ENCODE measurements at places on chromosomes 16 and 17.

- no peak for DNase-seq
Observed at GRCh38 chr17:36686123-36686669, 84.8 kb downstream of the MRM1 start.

DNA sequence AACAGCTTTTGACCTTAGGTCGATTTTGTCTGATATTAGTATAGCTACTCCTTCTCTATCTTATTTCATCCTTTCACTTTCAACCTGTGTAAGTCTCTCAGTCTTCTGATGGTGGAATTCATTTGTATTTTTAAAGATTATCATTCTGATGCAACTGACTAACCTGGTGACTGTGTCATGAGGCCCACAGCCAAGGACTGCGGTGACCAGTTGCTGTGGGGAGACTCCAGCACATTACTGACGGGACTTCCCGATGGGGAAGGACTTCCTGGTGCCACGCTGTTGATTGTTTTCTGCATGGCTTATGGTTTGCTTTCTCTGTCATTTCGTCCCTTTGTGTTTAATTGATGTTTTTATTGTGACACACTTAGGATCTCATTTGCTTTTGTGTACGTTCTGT lies 34.2 kb downstream of the RMI2 start:
- no peak for DNase-seq

GRCh38 chr17:5419959-5420653 lies at the start of gene RPAIN:
TSS of gene RPAIN (plus strand) at chr17:5420182. CDS start at chr17:5420211, 29 bp downstream.
- DNase-seq = peak; percentile 61

DNA sequence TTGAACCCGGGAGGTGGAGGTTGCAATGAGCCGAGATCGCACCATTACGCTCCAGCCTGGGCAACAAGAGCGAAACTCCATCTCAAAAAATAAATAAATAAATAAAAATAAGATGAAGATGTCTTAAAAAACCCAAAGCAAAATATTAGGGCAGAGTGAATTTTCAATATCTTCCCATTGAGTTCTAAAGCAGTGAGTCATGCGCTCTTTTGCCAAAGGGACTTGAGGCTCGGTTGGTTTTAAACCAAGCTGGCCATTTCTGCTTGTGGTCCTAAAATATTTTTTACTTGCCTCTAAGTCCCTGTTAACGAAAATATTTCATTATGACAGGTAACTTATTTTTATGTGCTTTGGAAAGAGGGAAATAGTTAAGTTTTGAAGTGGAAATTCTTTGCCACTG lies 4.7 kb downstream of the PAFAH1B1 start:
- DNase-seq = no peak

DNA sequence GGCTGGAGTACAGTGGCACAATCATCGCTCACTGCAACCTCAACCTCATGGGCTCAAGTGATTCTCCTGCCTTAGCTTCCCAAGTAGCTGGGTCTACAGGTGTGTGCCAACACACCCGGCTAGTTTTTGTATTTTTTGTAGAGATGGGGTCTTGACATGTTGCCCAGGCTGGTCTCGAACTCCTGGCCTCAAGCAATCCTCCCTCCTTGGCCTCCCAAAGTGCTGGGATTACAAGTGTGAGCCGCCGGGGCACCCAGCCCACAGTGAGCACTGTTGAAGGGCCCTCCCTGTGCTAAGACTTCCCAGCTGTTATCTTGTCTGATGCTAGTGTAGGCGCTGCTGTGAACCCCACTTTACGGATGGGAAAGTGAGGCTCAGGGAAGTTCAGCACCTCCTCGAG lies 8.0 kb downstream of the CASKIN1 start:
- no peak for DNase-seq

DNA sequence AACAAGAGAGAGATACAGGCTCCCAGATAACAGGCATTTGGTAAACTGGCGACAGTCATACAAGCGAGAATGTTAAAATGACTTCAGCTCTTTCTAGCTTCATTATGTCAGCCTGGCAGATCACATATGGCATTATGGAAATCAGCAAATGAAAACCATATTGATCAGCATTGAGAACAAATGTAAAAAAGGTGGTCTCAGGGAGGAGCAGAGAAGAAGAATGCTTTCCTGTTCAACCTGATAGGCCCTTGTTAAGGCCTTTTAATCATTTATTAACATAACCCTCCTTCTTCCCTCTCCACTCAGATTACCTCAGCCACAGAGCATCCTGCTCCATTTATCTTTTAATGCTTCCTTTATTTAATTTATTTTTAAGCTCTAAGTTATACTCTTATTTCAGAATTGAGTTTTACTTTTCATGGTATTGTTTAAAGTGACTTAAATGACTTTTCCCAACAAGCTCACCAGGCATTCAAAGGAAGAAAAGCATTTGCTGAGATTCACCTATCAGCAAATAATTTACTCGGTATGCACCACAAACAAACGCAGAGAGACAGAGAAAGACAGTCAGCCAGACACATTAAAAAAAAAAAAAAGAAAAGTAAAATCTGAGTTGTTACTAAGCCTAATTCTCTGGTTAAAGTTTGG lies 243.9 kb upstream of the TBX2 start:
- DNase-seq = no peak

GRCh38 chr17:8729860-8730259 lies 14.8 kb downstream of the CCDC42 start:
- no peak for DNase-seq

DNA sequence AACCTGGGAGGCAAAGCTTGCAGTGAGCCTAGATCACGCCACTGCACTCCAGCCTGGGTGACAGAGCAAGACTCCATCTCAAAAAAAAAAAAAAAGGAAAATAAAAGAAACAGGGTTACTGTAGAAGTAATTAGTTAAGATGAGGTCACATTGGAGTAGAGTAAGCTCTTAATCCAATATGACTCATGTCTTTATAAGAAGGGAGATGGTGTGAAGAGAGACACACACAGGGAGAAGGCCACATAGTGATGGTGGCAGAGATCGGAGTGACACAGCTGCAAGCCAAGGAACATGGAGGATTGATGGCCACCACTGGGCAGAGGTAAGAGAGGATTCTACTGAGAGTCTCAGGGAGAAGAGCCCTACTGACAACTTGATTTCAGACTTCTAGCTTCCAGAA lies 15.3 kb upstream of the SLFN5 start:
- DNase-seq = no peak

DNA sequence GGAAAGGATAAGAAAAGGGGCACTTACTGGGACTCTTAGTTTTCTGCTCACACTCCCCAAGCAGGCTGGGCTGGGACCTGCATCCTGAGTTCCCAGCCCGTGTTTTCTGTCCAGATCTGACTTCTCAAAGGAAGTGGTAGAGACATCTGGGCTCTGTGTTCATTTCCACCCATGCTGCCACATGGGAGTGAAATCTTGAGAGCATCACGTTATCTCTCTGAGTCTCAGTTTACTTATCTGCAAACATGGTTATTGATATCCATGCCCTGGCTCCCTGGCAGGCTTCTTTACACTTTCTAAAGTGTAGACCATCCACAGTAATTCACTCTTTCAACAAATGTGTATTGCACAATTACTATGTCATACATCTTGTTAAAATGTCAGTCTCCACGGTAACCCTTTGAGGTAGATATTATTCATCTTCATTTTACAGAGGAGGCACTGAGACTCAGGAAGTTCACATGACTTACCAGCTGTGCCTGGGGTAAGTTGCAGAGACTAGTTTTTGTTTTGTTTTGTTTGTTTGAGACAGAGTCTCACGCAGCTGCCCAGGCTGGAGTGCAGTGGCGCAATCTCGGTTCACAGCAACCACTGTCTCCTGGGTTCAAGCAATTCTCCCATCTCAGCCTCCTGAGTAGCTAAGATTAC lies 3.4 kb downstream of the ZNF688 start:
- DNase-seq = peak; percentile 34

DNA sequence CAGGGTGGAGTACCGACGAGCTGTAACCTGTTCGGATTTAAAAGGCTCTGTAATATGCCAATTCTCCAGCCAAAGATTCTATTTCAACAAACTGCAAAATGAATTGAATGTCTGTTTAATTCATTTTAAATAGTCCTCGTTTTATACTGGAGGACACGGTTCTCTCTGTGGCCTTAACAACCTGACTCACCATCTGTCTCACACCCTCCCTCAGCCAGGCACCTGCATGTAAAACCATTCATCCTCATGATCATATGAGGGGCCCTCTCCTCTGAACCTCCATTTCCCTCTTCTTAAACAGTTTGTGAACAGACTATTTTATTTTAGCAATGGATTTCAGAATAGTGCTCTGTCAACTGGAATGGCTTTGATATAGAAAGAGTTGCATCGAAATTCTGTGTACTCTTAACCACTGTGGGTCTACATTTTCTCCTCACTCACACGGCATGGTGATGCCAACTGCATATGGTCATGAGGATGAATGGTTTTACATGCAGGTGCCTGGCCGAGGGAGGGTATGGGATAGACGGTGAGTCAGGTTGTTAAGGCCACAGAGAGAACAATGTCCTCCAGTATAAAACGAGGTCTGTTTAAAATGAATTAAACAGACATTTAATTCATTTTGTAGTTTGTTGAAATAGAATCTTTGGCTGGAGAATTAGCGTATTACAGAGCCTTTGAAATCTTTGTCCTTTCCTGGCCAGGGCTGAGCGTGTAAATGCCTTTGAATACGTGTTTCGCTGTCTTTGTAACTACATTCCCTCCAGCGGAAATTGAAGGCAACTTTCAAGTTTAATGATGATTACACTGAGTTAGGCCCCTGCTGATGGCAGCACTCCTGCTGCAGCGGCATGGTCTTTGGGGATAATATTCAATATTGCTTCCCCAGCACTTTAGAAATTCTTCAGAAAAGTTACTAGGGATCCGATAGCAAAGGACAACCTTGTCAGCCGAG lies 329.6 kb downstream of the SNX29 start:
- no peak for DNase-seq

- no peak for DNase-seq
Observed at GRCh38 chr16:79134300-79134699, 466.2 kb downstream of the MAF start.

- DNase-seq = no peak
Observed at GRCh38 chr16:15690296-15690695, 40.3 kb downstream of the NDE1 start.

DNA sequence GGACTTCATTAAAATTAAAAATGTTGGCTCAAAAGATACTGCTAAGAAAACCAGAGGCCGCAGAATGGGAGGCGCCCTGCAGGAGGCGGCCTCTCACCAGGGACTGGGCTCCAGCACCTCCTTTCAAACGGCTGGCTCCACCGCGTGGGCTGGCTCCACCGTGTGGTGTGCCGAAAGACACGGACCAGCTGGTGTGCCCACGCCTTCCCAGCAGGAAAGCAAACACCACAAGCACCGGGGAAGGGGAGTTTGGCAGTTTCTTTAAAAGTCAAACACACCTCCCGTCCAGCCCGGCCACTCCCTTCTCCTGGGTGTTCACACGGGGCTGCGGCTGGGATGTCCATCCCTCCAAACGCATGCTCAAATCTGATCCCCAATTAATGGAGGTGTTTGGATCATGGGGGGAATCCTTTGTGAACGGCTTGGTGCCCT lies 13.9 kb downstream of the HAGH start:
- no peak for DNase-seq

DNA sequence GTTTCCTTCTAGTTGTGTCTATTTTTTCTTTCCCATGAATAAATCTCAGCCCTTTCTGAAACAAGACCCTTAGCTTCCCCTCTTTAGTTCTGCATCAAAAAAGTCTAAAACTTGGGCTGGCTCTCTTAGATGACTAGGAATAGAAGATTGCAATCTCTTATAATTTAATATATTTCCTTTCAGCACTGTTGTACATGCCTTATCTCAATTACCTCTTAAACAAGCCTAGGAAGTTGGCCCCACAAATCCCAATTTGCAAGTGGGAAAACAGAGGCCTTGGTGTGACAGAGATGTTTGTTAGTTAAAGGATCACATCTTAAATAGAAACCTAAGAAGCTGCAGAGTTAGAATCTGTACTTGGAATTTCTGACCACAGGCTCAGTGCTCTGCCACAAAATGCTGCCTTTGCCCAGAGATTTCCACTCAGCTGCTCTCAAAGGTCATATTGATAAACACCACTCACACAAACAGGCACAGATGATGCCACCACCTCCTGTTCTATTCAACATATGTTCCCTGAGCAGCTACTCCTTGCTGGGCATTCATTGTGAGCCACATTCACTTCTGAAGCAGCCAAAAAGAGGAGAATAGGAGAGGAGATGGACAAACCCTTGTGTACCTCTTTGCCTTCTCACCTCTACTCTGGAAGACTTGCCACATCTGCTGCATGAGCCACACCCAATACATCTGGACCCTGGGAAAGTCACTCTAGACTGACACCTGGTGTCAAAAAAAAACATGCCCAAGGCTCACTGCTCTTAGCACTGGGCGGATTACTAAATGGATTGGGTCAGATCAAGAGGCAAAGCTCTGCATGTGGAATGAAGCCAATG lies 5.5 kb downstream of the CCDC182 start:
- DNase-seq = no peak

GRCh38 chr16:11783319-11784037 lies 13.6 kb downstream of the ZC3H7A start:
- DNase-seq = no peak

- DNase-seq = no peak
Observed at GRCh38 chr17:1077986-1078711, 81.2 kb downstream of the TIMM22 start.

DNA sequence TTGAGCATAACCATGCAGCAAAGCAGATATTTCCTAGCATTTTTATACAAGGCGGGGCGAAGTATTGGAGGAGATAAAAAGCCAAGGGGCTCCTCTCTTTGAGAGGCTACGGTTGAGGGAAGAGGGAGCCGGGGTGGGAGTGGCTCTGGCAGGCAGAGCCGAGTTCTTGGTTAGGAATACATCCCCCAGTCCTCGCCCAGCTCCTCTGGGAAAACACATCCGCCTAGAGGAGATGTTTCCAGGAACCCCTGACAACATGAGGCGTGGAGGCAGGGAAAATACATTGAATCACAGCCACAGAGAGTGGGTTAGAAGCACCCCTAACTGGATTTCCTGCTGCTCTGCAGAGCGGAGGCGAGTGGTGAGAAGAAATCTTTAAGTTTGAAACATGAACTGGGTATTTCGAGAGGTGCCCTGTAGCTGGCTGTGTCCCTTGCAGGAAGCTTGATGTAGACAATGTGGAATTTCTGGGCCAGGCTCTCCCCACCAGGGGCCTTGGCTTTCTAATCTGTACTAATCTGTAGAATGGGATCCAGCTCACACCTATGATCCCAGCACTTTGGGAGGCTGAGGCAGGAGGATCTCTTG lies 27.3 kb downstream of the TTYH2 start:
- DNase-seq = no peak

DNA sequence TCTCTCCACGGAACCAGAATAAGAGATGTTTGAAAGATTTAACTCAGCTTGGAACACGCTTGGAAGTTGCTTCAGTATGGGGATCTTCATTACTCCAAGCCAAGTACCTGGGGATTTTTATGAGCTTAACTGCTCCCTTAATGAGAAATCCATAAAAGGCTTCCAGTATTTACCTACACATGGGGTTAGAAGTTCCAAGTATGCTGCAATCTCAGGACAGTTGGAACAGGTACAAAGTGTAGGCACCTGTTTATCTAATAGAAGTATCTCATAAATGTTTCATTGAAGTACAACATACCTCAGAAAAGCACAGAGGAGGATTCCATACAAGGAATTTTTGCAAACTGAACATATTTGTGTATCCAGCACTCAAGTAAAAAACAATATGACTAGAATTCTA lies 161.6 kb upstream of the PIRT start:
- DNase-seq = no peak

All from kidney epithelial cell (primary cell).